Epithelial cell of alveolus of lung (primary cell): ENCODE measurements at places on chromosomes 11 and 22. TPM values are rescaled to one million over a fixed set of nuclear protein-coding genes. Genes with fewer than 3 reads are reported as not detected.

ZP1 gene
- 1.6 and 3.1 TPM in 2 replicates for total RNA-seq

TRIM29 gene
- 0.13 TPM in 1 of 2 replicates, not detected in the other for total RNA-seq

GRAMD1B gene
- total RNA-seq, result 0.39 and 5.5 TPM in 2 replicates

IFITM10 gene
- 0.13 and 0.48 TPM in 2 replicates for total RNA-seq

C22orf42 gene
- not detected in 2 replicates for total RNA-seq

OR8D4 gene
- not detected in 2 replicates for total RNA-seq

UBQLNL gene
- total RNA-seq, result 0.13 and 0.40 TPM in 2 replicates

FAM181B gene
- total RNA-seq, result under 0.01 TPM in 1 of 2 replicates, not detected in the other

GPR137 gene
- 20.8 and 33.3 TPM in 2 replicates for total RNA-seq

CHRNA10 gene
- 0.39 and 0.48 TPM in 2 replicates for total RNA-seq

CEP126 gene
- 1.2 and 2.8 TPM in 2 replicates for total RNA-seq

SHANK2 gene
- total RNA-seq, result 9.2 and 10.8 TPM in 2 replicates
